CMK (cell line): ENCODE measurements at places on chromosomes 13 and 19.

DNA sequence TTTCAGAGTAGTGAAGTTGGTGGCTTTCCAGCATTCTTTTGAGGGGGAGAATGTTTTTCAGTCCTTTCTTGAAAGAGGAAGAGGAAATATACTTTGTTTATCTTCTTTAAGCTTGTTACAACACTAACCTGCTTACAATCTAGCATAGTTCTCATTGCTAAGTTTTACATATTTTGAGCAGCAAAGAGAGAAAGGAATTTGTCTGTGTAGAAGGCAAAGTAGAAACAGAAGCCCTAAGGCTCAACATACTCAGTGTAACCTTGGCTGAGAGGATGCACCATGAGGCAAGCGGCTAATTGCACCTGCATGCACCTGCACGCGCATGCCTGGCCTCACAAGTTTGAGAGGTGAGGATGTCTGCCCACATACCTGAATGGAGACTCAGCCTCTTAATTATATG is 2.2 kb downstream of the FRY start:
- DNase-seq = no peak

DNA sequence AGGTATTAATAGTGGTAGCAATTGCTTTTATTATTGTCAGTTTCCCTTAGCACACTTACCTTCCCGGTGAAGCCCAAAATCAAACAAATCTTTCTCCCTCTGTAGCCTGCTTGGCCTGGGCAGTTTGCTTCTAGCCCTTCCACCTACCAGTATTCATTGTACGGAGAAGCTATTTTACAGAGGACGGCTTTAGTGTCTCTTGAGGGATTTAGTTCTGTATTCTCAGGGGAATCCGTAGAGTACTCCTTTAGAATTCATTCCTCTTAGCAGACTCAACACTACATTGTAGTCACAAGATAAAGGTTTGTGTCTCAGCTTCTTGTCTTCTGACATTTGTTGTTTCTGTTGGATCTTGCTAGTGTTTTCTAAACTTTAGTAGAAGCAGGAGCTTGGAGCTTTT is 24.1 kb upstream of the WTIP start:
- DNase-seq = no peak

GRCh38 chr19:13860679-13861391 is 16.1 kb upstream of the NANOS3 start:
- no peak for DNase-seq

DNA sequence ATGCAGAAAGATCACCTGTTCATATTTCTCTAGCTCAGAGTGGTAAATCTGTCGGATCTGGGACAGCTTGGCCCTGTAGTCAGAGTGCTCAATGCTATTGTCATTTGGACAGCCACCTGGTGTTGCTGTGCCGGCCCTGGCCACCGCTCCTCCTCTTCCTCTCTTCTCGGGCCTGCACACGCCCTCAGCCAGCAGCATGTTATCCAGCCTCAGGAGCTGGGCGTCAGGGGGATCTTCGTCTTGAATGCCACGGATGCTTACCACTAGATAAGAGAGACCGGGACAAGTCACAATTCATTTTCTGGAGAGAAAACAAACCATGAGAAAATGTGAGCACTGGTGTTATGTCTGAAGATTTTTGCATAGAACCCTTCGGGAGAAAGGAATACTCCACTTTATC is 32.5 kb downstream of the CILP2 start:
- DNase-seq = no peak
